SK-N-SH (cell line): ENCODE measurements at places on chromosomes 2 and 18.
A peak's percentile ranks its signal among the peaks of the same experiment; 100 is the strongest.

DNA sequence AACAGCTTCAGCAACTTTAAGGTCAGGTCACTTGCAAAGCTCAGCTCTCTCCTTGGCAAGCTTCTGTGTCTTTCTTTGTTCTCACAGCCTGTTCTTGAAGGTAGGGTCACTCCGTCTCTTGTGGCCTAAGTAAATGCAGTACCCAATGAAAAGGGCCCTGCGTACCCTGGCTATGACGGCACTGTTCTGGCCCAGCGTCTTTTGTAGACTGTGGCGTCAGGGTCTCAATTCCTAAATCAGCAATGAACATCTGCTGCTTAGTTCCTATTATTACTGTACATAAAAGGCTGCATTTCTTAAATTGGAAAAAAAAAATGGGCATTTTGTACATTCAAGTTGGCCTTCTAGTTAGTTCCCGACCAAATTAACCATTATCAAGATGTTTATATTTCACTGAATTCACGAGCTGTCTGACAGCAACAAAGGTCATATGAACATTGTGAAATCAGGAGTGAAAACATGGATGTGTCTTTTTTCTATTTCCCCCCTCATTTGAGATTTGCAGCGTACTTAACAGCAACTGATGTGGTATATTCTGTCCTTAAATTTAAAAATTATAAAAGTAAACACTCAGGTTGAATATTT lies 17.0 kb upstream of the MTCL1 start:
- DNase-seq = no peak

GRCh38 chr18:7749510-7749981 lies 182.4 kb downstream of the PTPRM start:
- DNase-seq = no peak

- no peak for DNase-seq
Measured at GRCh38 chr2:73970141-73970803, 14.4 kb upstream of the TET3 start.

- no peak for DNase-seq
Measured at GRCh38 chr2:161436411-161436810, 20.3 kb downstream of the TBR1 start.

GRCh38 chr18:61833387-61833786 lies 59.4 kb downstream of the RNF152 start:
- DNase-seq = peak; percentile 44

DNA sequence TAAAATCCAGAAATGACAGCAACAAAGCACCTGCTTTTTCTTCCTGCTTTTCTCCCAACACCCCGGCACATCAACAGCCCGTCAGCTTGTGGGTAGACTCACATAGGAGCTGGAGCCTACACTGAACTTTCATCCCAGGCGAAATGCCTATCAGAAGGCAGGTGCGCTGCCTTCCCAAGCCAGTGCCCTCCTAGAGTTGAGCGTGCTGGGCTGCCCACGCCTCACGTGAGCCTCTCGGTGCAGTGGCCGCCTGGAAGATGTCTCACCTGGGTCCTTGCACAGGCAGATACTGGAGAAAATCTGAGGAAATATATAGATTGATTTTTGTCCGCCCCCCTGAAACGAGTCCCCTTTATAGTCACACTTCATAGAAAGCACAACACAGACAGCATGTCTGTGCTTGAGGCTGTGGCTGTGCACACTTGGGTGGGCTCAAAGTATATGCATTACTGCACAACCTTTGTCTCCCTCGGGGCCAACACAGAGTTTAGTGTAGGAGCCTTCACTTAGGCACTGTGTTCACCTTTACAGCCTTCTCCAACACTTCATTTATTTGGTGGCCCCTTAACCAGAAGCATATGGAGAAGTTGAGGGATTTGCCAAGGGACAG lies 112.5 kb downstream of the SMAD7 start:
- DNase-seq = no peak

DNA sequence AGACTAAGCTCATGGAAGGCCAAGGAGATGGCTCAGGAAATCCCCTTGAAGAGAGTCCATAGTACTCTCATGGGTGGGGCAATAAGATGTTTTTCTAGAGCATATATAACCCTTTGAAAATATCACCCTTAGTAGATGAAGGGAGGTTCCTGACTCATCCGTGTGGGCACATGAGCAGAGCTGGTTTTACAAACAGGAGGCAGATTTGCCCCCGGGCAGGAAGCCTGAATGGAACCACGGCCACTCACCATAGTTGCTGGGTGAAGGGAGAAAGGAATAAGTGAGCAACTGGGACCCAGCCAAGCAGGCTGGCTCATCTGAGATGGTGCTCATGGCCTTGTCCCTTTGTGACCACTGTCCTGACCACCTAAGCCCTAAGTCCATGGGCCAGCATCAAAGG lies 29.0 kb upstream of the MAPRE3 start:
- DNase-seq = no peak

GRCh38 chr2:38522754-38523349 lies 79.9 kb downstream of the HNRNPLL start:
- DNase-seq = no peak

- peak; percentile 85 for DNase-seq
Measured at GRCh38 chr2:27303093-27304025, 4.9 kb downstream of the UCN start.

GRCh38 chr18:79583984-79584401 lies 95.6 kb upstream of the CTDP1 start:
- DNase-seq = no peak

- no peak for DNase-seq
Measured at GRCh38 chr2:151669585-151670081, 64.6 kb downstream of the NEB start.

- DNase-seq = no peak
Measured at GRCh38 chr2:197121255-197121654, 189.3 kb downstream of the ANKRD44 start.

DNA sequence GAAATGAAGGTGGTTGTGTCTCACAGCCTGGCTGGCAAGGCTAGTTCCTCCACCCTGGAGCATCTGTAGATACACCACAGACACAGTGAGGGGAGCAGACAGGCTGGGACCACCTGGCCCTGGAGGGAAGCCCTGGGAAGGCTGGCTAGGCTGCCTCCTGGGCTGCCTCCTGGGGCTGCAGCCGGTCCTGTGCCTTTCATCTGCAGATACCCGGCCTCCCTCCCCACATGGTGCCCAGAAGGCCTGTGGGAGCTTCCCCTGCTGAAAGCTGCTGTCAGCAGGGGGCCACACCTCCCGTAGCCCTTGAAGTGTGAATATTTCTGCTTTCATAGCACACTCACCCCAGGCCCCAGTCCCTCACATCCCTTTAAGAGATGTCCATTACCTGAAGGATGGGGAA lies 37.6 kb downstream of the SDC1 start:
- DNase-seq = no peak

- DNase-seq = no peak
Measured at GRCh38 chr2:198880421-198880820, 577.3 kb downstream of the SATB2 start.

GRCh38 chr2:48365476-48365875 lies 164.5 kb upstream of the STON1 start:
- DNase-seq = no peak

DNA sequence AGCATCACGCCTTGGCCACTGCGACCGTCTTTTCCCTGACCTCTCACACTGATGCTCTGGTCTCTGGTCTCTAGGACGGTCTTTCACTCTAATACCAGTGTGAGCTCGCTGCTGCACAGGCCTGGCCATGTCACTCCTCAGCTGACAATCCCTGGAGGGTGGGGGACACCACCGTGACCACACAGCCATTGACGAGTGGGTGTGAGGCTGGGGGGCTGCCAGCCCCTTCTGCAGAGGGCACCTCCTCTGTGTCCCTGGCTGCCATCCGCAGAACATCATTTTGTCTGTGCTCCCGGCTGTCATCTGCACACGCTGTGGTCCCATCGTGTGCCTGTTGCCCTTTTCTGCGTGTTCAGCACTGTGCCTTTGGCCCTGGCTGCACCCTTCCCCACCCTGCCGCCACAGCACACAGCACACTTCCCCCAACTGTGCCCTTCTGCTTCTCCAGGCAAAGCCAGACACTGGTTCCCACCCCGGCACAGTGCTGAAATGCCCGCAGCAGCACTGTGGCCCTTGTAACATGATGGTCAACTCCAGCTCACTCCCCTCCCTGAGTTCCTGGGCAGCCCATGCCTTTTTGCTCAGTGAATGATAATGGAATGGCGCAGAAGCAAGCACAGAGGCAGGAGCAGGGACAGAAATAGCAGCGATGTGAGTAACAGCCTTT lies 30.4 kb upstream of the INHBB start:
- DNase-seq = no peak

DNA sequence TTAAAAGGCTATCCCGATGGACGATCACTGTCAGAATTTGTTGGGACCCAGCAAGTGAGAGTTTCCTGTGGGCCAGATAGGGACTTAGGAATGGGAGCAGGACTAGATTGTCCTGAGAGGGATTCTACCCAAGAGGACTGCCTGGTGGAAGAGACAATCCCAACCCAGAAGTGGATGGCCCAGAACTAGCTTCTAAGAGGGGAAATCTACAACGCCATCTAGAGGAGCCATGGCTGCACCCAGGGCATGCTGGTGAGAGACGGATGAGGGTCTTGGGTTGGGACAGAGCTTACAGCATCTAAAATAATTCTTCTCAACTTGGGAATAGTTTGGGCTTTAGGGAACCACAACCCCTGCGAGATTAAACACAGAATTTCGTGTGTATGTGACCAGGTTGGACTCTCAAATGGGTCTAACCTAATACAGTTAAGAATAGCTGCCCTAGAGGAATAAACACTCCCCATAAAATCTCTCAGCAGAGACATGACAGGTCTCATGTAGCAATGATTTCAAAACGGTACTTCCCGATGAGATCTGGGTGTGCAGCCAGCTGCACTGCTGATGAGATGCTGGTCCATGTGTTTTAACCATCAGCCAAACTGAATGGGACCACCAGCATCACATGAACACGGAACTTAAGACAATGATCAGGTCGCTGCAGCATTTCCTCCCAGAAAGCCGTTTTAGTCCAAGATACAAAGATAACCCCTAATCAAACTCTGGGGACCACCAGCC lies 50.8 kb downstream of the CCBE1 start:
- no peak for DNase-seq

DNA sequence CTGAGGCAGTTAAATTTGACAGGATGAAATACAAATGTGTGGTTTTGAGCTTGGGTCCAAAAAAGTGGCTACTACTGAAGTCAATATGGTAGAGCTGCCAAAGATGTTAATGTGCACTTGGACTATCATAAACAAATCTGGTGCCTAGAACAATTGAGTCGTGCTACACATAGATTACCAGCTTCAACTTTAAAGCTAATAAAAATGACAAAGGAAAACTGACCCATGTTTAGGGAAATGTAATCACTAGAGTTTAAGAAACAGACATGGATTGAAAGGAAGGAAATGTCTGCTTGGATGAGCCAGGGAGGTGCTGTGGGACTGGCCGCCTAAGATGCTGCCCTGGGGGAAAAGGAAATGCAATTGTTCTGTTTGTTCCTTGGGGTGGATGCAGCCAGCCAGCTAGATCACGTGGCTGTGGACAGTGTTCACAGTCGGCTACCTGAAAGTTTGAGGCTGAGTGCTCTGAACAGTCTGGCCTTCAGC lies 36.6 kb downstream of the CYB5A start:
- no peak for DNase-seq

DNA sequence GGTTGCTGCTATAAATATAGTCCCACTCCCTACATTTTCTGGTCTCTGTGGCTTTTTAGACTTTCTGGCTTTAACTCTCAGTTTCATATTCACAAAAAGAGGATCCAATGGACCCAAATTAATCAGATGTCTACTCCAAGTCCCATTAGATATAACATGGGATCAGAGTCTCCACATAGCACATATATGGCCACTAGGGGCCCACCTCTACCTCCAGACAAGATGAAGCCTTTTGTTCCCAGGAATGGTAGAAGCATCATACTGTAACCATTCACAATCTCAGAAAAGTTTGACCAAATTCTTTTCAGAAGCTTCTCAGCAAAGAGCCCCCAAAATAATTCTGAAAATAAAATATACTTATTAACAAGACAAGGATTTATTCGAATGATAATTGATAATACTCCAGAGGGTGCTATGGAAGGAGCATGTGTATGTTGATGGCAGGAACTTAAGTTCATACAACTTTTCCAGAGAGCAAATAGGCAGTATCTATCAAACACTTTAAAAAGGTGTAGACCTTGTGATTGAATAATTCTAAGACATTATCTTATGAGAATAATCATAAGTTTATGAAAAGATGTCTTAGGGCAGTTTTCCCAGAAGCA lies 382.3 kb upstream of the CRIM1 start:
- DNase-seq = peak; percentile 14

- DNase-seq = no peak
Measured at GRCh38 chr2:158772306-158773078, 22.6 kb upstream of the DAPL1 start.

- no peak for DNase-seq
Measured at GRCh38 chr2:70975237-70975636, 3.2 kb upstream of the ANKRD53 start.

GRCh38 chr2:163252199-163252598 lies 413.6 kb upstream of the KCNH7 start:
- no peak for DNase-seq

GRCh38 chr2:207155516-207156444 lies 10.0 kb downstream of the KLF7 start:
- no peak for DNase-seq

DNA sequence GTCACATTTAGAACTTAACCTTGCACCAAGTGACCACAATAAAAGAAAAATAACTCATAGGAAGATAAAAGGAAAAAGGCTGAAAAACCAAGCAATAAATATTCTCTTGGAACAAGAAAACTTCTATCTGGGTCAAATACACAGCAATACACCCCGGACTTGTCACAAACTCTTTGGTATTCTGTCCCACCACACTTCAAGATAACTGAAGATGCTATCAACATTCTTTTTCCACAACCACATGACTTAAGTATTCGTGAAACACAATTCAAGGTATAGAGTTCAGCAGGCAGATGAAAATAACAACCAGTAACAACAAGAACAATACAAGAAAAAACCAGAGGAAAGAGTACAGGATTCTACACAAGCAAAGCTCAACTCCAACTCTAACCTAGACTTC lies 18.0 kb downstream of the MBD2 start:
- no peak for DNase-seq

DNA sequence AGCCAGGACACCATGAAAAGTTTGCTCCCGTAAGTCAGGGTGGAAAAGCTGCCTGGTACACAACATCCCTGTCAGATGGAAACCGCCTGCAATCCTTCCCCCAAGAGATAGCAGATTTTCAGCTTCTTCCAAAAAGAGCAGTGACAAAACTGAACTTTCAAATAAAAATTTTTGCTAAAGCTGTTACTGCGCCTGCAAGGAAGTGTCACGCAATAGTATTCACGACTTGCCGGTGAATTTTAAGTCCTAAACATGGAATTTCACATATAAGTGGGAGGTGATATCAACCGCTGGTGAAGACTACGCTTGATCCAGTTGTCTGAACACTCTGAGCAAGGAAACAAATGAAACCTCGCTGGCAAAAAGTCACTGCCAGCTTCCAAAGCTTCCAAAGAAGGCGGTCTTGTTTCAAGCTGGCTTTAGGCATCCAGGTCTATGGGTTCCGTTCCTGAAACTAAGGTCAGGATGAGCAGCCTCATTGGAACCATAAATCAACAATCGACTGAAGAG lies 2.8 kb downstream of the COL6A3 start:
- DNase-seq = no peak
